Activated naive CD8-positive, alpha-beta T cell treated with anti-CD3 and anti-CD28 coated beads, Interleukin-2, amount 50 U/mL, for 16 hours (primary cell): ENCODE measurements at places on chromosomes 2 and 18.

- DNase-seq, result no peak
Measured at GRCh38 chr2:47359375-47359868, 43.5 kb upstream of the MSH2 start.

DNA sequence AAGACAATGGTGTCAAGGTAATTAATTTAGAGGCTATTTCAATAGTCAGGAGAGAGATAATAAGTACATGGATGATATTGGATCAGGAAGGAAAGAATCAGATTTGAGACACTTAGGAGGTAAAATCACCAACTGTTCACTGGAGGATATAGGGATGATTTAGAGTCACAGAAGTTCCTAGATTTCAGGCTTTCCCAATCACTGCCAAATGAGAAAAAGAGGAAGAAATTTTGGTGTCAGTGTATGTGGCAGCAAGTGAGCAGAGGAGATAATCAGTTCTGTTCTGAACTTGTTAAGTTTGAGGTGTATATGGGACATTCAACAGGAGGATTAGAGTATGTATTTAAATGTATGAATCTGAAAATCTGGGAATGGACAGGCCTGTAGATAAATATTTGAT, 640.4 kb downstream of the NR4A2 start:
- DNase-seq, result no peak

DNA sequence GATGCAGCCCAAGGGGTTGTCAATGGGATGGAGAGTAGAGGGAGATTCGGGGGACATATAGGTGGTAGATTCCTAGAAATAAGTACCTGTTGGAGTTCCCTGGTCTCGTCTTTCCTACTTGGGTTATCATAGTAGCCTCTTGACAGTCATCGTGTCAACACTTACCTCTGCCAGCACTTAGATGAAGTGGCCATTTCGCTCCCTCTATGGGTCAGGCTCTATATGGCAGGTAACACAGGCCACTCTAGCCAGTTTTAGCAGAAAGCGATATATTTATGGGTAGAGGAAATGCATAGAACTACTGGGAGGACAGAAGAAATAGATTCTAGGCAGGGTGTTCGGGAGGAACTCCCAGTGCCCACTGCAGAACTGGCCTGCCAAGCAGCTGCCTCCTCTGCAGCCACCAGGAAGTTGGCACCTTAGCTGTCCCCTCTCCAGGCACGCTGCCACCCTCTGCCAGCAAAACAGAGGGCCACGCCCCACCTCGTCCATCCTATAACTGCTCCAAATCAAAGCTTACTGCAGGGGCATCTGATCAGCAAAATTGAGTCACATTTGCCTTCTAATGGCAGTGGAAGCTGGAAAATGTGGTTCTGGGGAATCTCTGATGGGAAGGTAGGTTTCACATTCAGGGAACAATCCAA, 181.3 kb downstream of the INSIG2 start:
- DNase-seq, result no peak

DNA sequence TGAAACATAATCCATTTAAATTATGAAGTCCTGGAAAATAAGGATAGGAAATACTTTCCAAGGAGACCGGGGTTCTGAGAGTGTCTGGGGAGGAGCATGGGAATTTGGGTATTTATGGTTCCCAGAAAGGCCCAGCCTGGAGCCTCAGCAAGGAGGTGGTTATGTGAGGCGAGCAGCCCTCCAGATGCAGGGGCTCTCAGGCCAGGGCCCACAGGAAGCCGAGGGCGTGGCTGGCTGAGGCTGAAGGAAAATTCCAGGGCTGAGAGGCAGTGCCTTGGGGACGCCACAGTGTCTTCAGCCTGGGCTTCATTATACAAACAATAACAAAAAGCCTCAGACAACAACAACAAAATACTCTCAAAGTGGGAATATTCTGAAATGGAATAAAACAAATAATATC, 86.9 kb upstream of the SERPINE2 start:
- DNase-seq, result no peak

DNA sequence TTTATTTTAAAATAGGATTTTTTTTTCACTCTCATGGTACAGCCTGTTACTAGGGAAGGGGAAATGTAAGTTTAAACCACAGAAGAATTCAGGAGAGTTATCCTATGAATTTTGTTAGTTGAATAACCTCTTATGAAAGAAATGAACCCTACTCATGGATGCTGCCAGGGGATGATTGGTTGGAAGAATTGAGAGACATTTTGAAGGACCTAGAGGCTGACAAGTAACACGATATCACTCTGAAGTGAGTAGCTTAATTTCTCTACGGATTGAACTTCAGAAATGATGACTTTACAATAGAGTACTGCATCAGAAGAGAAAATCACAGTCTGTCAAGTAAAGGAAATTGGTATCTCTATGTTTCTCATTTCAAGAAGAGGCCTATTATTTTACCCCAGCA, 1346.2 kb downstream of the SUCLG1 start:
- DNase-seq, result no peak

DNA sequence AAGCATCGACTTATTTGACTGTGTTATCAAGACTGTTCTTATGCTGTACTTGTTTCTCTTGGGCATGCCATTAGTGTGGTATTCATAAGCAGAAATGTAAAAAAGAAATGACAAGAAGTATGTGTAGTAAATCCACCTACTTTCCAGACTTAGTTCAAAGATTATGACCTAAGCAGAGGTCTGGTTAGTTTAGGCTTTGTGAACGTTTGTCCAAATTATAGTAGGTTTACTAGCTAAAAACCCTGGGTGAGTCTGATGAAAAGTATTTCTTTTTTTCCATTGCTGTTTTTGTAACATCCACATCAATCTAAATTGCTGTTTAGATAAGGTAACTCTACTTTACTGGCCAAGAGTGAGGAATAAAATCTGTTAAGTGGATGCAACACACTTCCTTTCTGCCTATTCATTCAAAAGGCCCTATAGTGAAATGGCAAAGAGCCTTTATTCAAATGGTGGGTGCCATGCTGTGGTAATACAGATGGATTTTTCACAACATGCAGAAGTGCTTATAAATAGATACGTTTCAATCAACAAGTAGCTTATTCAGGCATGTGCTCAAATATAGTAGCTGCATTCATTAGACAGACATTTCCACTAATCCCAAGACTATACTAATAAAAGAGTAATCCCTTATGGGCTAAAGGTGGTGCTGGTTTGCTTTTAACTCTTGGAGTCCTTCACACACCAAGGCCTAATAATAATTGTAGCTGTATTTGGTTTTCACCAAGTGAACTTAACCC, 122.5 kb upstream of the LTBP1 start:
- DNase-seq, result no peak

GRCh38 chr2:207073801-207074678, 91.7 kb downstream of the KLF7 start:
- DNase-seq, result peak; percentile 6

GRCh38 chr18:31274931-31275330, 43.0 kb upstream of the DSG1 start:
- DNase-seq, result no peak
